ENCODE measurements at places on chromosomes 7 and 10.

- no peak for DNase-seq
Observed at GRCh38 chr7:158563051-158563450, 24.6 kb downstream of the PTPRN2 start.

DNA sequence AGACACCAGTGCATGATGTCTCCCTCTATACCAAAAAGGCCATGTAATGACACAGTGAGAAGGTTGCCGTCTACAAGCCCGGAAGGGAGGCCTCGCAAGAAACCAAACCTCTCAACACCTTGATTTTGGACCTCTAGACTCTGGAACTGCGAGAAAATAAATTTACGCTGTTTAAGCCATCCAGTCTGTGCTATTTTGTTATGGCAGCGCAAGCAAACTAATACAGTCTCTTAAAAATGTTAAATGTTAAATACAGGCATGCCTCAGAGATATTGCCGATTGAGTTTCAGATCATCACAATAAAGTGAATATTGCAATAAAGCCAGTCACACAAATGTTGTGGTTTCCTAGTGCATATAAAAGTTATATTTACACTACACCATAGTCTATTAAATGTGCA is 5.0 kb upstream of the MINDY3 start:
- no peak for DNase-seq

GRCh38 chr7:133789974-133790373 is 337.2 kb upstream of the LRGUK start:
- DNase-seq, result no peak

DNA sequence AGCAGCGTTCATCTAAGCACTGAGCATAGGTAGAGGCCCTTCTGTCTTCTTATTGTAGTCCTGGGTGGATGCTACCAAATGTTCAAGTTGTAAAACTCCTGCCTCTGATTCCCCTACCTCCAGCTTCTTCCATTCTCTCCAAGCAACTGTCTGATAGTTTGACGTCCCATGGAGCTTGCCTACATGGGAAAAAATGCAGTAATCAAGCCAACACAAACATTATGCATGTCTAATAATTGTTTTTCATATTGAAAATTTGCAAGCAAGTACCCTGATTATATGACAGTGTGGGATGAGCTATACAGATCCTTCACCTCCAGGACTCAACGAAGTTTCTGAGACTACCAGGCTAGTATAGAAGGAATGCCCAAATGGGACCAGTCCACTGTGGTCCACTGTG is 31.0 kb upstream of the TRUB1 start:
- no peak for DNase-seq

- peak; percentile 6 for DNase-seq
Observed at GRCh38 chr10:92240289-92241157, 50.4 kb downstream of the CPEB3 start.

DNA sequence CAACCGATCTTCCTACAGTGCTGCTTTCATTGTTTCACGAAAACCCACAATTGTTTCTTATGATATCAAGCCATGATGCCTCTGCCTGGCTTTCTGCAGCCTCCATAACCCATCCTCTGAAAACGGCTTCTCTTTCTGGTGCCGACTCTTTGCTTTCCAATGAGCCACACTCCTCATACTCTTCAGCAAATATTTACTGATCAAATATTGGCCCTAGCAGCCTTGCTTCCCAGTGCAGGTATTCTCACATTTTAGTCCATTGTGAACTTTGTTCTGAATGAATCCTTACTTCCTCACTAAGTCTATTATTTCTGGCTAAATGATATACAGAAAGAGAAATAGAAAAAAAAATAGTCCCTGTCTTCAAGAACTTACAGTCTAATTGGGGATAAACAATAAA is 35.5 kb downstream of the LAMB1 start:
- DNase-seq, result no peak

DNA sequence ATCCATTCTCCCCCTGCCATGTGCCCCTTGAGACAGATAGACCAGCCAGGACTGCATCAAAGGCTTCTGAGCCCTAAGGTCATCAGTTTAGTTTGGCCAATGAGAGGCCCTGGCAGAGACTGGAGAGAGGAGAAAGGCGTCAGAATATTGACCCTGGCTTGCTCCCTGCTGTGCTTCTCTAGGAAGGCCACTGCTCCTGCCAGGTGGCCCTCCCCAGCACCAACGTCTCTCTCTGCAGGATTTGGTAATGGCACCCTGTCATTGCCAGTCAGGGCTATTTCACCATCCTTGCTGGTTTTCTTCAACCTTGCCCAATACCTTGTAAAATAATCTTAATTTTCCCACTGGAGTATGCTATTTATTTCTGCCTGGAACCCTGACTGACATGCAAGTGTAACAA is 38.8 kb upstream of the ZRANB1 start:
- no peak for DNase-seq

GRCh38 chr7:3349126-3349525 is 48.1 kb downstream of the SDK1 start:
- DNase-seq, result no peak

DNA sequence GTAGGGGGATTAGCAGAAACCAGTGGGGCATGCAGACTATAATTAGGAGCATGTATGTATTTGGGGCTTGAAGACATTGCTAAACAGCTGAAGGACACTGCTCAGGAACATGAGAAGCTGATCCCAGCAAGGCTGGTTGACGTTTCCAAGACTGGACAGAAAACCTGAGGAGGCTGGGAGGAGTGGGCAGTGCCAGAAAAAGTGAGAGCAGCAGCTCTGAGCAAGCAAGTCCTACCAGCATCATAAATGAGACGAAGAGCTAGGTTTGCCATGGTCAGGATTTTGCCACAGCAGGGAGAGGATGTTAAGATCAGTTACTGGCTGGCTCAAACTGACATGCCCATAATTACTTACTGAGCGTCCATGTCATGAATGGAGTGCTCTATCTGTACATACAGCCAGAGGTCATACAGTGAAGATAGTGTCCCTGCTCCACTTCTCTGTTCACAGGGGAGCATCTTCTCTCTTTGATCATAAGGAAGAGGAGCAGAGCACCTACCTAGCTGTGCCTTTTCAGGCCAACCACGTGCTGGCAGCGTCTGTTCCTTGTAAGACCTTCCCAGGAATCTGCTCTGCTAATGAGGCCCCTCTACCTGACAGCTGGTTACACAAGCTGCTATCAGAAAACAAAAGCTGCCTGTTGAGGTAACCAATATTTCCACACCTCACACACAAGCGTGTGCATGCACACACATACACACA is 44.7 kb downstream of the PDE1C start:
- no peak for DNase-seq
